ENCODE measurements at places on chromosomes 1 and 21. TPM values are rescaled to one million over a fixed set of nuclear protein-coding genes. Genes with fewer than 3 reads are reported as not detected.

- no peaks in the 10 kb centered on the region for H3K4me1 ChIP-seq
- peak; percentile 55 for DNase-seq
- H3K27ac ChIP-seq: no peak overlapping the region
- peaks cover 10% of the 10 kb centered on the region for H3K27me3 ChIP-seq
- H3K36me3 ChIP-seq: no peaks in the 10 kb centered on the region
These were observed 37.2 kb upstream of the TSPEAR start for GRCh38 chr21:44748621-44749020.

DNA sequence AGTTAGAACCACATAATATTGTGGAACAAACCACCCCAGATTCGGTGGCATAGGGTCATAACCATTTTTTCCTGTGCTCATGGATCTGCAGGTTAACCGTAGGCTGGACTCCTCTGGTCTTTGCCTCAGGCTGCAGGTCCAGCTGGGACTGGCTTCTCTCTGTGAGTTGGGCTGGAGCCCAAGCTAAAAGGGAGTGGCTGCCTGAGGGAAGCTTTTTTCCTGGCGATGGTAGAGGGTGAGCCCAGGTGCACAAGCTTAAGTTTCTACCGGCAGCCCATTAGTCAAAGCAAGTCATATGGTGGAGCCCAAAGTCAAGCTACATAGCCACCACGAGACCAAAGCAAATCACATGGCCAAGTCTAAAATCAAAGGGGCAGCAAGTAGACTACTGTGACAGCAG, 13.8 kb downstream of the EPHX4 start:
- H3K36me3 ChIP-seq: no peaks in the 10 kb centered on the region
- DNase-seq: no peak
- H3K4me3 ChIP-seq: no peak overlapping the region

DNA sequence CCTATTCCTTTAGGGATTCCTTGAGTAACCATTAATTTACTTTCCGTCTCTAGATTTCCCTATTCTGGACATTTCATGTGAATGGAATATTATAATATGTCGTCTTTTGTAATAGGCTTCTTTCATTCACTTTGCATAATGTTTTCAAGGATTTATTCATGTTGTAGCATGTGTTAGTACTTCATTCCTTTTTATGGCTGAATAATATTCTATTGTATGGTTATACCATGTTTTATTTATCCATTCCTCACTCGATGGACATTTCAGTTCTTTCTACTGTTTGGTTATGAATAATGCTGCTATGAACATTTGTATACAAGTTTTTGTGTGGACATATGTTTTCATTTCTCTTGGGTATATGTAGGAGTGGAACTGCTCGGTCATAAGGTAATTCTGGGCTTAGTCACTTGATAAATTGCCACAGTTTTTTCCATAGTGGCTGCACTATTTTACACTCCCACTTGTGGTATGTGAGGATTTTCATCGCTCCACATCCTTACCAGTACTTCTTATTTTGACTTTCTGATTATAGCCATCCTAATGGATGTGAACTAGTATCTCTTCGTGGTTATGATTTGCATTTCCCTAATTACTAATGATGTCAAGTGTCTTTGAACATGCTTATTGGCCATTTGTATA, 17.7 kb downstream of the PPP2R5A start:
- DNase-seq: no peak
- no peak overlapping the region for H3K4me3 ChIP-seq
- H3K27ac ChIP-seq: peak overlapping the region; percentile 55
- H3K36me3 ChIP-seq: no peaks in the 10 kb centered on the region

DNA sequence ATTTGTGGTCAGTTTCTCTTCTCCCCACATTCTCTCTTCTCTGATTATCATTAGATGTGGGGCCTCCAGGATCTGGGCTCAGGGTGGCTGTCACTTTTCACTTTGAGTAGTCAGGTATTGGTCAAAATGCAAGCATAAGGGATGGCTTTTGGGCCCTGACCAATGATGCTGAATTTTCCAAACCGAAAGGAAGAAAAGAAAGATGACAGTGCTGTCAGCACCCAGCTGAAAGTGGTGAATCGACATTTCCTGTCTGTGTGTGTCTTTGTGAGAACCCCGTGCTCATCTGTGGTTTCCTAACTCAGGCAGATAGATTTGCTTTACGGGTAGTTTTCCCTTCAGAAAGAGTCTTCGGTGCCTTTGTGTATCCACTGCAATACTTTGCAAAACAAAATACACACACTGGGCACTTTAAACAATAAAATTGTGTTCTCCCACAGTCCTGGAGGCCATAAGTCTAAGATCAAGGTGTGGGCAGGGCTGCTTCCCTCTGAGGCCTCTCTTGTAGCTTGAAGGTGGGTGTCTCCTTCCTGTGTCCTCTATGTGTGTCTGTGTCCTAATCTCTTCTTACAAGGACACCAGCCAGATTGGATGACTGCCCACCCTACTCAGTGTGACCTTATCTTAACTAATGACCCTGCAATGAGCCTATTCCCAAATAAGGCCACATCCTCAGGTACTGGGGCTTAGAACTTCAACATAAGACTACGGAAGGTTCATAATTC, 274.8 kb upstream of the AJAP1 start:
- no peaks in the 10 kb centered on the region for H3K36me3 ChIP-seq
- H3K4me3 ChIP-seq: no peak overlapping the region
- DNase-seq: no peak
- H3K27me3 ChIP-seq: no peaks in the 10 kb centered on the region

- no peaks in the 10 kb centered on the region for H3K36me3 ChIP-seq
- no peaks in the 10 kb centered on the region for H3K4me1 ChIP-seq
- H3K27ac ChIP-seq: no peak overlapping the region
- H3K27me3 ChIP-seq: no peaks in the 10 kb centered on the region
- no peak for DNase-seq
- H3K4me3 ChIP-seq: no peak overlapping the region
These were observed 310.5 kb downstream of the PTGER3 start for GRCh38 chr1:70737125-70737524.

GRCh38 chr21:35748678-35749314, 311.5 kb downstream of the SETD4 start:
- no peak for DNase-seq
- H3K27me3 ChIP-seq: no peaks in the 10 kb centered on the region
- H3K4me3 ChIP-seq: no peak overlapping the region
- no peak overlapping the region for H3K27ac ChIP-seq
- H3K36me3 ChIP-seq: no peaks in the 10 kb centered on the region

- no peak overlapping the region for H3K27ac ChIP-seq
- no peak overlapping the region for H3K4me3 ChIP-seq
- no peak for DNase-seq
- peaks cover 41% of the 10 kb centered on the region for H3K4me1 ChIP-seq
- H3K27me3 ChIP-seq: no peaks in the 10 kb centered on the region
- H3K36me3 ChIP-seq: no peaks in the 10 kb centered on the region
These were observed 54.0 kb downstream of the ALG14 start for GRCh38 chr1:95018602-95019369.

- no peaks in the 10 kb centered on the region for H3K36me3 ChIP-seq
These were observed 82.4 kb downstream of the RGS21 start for GRCh38 chr1:192399161-192399560.

- no peak overlapping the region for H3K4me3 ChIP-seq
- no peak for DNase-seq
- no peak overlapping the region for H3K27ac ChIP-seq
- H3K36me3 ChIP-seq: no peaks in the 10 kb centered on the region
These were observed 250.0 kb downstream of the SPATA17 start for GRCh38 chr1:217881131-217881543.

Gene KIF26B
- total RNA-seq: 22.1 TPM

All from osteoblast (primary cell).